ENCODE measurements at places on chromosomes 5 and 9. TPM values are rescaled to one million over a fixed set of nuclear protein-coding genes. Genes with fewer than 3 reads are reported as not detected.

The CORO2A gene
- 11.1 TPM for total RNA-seq

The NLN gene
- total RNA-seq, result 59.3 TPM

The CDK5RAP2 gene
- total RNA-seq, result 26.6 TPM

The LHX2 gene
- not detected for total RNA-seq

The REEP2 gene
- 16.0 TPM for total RNA-seq

The RELL2 gene
- total RNA-seq, result 12.9 TPM

The PCDHGB2 gene
- 1.4 TPM for total RNA-seq

The SLCO4C1 gene
- total RNA-seq, result 0.22 TPM

The PHF24 gene
- total RNA-seq, result 0.16 TPM

The CDH9 gene
- total RNA-seq, result not detected

The PCDHB9 gene
- 3.6 TPM for total RNA-seq

The GFPT2 gene
- 14.6 TPM for total RNA-seq
